ENCODE measurements at places on chromosomes 11 and 22.

GRCh38 chr11:57649826-57650738, at the start of gene YPEL4:
Gene YPEL4 (minus strand): TSS chr11:57649912. CDS start chr11:57647107, 2,805 bp downstream.
- peak; percentile 47 for DNase-seq

DNA sequence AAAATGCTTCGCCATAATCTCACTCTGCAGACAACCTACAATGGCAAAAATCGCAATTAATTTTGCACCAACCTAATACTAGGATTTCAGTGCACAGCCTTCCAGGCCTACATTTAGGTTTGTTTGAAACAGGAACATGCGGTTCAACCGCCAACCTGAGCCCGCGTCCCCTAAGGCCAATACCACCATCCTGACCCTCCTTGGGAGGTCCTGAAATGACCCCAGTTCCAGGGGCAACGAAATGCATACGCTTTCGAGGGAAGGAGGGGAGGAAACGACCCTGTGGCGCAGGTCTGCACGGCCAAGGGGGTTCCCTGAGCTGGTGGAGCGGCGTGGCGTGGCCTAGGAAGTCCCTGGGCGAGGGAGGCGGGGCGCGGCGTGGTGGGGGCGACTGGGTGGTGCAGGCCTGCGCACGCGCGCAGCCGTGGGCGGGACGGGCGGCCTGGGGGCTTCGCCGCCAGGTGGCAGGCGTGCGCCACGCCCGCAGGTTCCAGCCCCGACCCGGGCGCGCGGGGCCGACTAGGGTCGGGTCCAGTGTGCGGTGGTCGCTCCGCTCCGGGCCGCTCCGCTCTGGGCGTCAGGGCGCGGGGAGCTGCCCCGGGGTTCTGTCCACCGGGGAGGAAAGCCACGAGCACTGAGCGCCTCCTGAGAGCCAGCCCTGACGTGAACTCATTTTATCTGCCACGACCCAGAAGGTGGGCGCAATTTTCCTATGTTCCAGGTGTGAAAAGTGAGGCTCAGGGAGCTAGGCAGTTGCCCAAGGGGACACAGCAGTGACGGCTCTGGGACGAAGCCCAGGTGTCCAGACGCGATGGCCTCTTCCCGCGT, 94.1 kb downstream of the SWAP70 start:
- peak; percentile 94 for DNase-seq

DNA sequence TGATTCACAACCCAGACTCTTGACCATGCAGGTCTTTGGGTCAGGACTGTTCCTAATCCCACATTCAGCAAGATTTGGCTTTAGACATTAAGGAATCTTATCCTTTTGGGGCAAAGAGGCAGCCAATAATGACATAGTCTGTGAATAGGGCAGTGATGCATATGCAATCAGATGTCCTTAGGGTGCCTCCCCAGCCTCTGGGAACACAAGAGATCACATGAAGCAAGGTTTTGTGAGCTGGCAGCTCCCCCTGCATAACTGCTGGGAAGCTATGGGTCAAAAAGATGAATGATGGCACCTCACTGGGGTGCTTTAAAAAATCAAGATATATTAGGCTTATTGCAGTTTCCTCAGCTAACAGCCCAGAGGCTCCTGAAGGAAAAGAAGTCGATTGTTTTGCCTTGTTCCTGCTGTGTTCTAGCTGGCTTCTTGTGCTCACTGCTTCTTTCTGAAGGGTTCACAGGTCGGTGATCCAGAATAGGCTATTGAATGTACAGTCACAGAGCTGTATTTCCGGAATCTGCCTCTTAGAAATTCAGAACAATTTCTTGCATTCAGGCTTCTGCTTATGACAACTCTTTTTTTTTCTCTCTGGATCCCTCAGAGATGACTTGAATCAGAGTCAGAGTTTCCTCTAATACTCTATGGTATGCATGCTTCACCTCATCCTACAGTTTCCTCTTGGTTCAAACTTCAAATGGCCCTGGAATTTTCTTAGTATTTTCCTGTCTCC, 31.7 kb downstream of the INSC start:
- DNase-seq, result no peak

DNA sequence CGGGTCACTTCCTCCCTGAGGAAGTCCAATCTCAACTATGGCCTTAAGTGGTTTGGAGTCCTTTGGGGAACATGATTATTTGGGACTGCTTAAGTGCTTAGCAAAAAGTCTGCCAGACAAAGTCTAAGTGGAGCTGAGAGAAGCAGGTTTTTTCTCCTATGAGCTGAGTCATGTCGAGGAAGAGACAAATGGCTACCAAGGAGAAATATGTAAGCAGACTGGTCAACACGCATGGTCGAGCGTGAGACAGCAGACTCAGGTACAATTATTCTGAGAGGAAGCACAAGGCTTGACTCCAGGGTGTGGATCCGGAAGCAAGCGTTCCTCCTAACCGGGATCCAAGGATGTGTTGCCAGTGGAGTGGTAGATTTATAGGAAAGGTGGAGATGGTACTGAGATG, 30.6 kb downstream of the UBASH3B start:
- DNase-seq, result no peak

DNA sequence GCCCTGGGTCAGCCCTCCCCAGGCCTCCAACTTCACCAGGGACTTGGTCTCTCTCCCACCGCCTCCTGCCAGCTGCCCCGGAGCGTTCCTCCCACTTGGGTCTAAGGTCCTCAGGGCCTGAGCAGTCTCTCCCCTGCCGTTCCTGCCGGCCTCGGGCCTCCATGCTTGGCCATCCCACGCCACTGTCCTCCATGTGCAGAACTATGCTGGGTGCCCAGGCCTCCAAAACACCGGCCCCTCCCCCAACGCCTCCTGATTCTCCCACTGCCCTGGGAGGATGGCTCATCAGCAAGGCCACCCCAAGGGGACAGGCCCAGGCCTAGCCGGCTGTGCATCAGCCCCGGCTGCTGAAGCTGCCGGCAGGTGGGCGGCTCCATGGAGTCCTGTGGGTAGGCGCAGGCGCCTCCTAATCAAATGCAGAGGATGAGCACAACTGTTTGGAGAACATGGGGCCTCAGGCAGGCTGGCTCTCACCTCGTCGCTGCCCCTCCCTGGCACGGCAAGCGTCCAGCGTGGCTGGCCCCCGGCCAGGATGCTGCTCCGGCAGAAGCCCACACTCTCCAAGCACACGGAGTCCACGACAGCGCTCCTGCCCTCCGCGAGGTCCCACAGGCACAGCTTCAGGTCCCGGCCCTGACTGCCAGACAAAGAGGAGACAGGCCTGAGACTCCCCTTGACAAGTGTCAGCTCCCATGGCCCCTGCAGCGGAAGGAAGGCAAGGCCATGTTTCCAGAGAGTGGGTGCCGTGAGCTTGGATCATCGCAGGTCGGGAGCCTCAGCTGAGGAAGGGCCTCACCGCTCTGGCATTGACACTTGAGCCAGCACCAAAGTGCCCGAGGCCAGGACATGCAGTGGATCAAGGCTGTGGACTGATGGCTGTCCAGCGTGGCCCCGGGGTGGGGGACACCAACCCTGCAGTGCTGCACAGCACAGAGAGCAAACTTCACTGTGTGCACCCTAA, 42.6 kb downstream of the GNB1L start:
- DNase-seq, result no peak

GRCh38 chr11:76005756-76006155, 190.7 kb downstream of the UVRAG start:
- DNase-seq, result no peak

GRCh38 chr22:30240541-30241417, 5.8 kb downstream of the LIF start:
- DNase-seq, result no peak

GRCh38 chr11:61730240-61730994, 22.0 kb upstream of the MYRF start:
- no peak for DNase-seq

DNA sequence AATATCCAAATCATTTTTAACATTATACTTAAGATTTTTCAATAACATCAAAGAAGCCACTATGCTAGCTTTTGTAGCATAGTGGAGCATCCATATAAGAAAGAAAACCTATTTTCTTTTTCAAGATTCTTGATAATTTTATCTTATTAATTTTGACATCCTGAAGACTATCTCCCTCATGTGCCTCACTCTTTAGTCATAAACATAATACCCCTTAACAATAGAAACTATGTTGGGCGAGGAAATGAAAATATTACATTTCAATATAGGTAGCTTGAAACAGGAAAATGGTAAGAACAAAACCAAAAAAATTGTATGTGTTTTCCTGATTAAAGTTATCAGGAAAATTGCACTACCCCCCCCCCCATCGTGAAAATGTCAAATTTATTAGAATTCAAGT, 40.1 kb downstream of the ELMOD1 start:
- DNase-seq, result no peak

GRCh38 chr22:47215851-47216250, 453.4 kb downstream of the TBC1D22A start:
- DNase-seq, result no peak

- no peak for DNase-seq
These were observed 869.7 kb downstream of the BRD1 start for GRCh38 chr22:48957987-48958321.

DNA sequence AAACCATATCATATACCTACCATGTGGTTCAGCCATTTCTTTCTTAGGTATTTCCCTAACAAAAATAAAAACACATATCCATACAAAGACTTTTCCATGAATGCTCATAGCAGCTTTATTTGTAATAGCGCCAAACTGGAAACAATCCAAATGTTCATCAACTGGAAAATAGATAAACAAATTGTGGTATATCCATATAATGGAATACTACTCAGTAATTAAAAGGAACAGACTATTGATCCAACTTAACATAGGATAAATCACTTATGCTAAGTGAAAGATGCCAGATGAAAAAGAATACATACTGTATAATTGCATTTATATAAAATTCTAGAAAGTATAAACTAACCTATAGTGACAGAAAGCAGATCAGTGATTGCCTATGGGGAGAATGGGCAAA, 323.3 kb downstream of the BUD13 start:
- no peak for DNase-seq

GRCh38 chr22:26756675-26757293, 99.4 kb downstream of the MIAT start:
- peak; percentile 70 for DNase-seq

DNA sequence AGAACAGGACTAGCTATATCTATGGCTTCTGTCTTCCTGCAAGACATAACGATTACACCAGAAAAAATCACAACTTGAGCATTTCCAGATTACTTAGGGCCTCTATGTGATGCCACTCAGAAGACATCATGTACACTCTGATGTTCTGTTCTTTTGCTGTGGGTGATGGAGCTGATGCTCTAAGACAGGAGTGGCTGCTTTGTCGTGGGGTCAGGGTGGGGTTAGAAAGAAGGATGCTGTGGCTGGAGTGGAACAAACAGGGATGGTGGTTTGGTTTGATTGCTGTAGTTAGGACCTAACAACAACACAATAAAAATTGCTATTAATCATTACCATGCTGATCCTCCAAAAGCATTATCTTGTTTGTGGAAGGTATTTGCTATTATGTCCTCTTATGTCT, 120.3 kb upstream of the ARHGAP20 start:
- DNase-seq, result no peak

- DNase-seq, result no peak
These were observed 33.0 kb downstream of the SAMM50 start for GRCh38 chr22:43988116-43988820.

GRCh38 chr11:112778091-112778876, 182.9 kb upstream of the NCAM1 start:
- no peak for DNase-seq

DNA sequence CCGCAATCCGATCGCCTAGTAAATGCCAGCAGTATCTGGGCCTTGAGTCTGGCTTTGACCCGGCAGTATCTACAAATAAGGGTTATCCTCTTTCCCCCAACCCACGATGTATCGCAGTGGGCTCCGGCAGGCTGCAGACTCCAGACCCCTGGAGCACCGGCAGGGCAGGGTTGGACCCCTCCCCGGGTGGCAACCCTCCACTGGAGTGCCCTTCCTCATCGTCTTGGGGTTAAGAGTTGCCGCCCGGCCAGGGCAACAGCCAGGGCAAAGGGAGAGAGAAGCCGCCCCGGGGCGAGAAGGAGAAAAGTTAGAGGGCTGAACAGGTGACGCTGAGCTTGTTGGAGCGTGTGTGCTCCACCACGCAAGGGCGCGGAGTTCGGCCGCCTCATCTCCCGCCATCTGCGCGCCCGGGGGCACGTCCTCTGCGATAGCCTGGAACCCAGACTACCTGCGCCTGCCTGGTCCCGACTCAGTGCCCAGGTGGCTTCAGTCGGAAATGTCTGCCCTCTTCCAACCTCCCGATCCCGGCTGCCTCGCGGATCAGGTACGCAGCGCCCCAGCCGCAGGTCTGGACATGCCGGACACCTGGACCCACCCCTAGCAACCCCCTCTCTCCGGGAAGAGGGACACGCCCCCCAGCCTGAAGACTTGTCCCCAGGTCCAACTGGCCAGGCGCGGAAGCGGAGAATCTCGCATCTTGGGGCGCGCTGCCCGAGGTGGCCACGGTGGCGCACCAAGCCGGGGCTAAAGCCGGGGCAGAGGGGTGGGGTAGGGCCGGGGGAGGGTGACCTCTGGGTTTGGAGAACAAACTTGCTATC, 1.2 kb downstream of the DSCAML1 start:
- no peak for DNase-seq

DNA sequence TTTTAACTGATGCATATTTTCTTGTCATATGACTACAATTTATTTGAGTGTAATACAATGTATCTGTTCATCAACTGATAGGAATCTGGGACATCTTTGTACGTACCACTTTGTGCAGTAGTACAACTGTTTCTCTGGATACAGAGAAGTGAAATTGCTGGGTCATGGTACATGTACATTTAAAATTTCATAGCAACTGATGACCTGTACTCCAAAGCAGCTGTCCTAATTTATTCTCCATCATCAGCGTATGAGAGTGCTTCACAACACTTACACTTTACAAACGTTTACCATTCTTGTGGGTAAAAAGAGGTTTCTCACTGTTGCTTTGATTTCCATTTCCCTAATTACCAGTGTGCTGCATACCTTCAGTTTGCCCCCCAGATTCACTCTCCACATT, 552.8 kb upstream of the CADM1 start:
- DNase-seq, result no peak

DNA sequence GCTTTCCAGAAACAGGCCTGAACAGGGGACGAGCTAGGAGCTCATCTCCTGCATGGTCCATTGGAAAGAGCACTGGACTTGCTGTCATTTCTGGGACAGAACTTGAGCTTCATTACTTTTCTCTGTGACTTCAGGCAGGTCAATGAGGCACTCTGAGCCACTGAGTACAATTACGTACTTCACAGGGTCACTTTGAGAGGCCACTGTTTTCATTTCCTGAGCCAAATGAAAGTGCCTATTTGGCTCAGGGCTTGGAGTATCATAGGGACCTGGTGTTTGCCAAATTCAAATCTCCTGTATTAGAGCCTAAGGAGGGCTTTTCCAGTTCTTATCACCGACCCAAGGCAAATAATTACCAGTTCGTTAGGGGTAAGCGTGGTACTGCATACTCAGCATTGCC, 319.3 kb downstream of the CADM1 start:
- no peak for DNase-seq

DNA sequence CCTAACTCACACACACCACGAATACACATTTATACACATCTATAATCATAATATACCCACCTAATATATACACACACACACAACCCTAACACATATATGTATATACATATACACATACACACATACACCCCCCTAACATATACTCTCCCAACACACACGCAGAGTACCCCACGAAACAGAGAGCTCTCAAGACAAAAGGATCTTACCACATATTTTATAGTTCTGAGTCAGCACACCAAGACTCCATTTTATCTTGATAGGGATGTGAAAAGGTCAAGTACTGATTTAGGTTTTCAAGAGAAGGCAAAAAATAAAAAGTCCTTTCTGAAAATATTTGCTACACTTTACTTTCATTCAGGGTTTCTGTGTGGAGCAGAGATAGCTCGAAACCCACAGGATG, 1207.2 kb downstream of the LRRC4C start:
- DNase-seq, result no peak

Measured in left colon (tissue), 2 donors.